Thyroid gland (tissue), 4 donors: ENCODE measurements at places on chromosomes 5 and 9. TPM values are rescaled to one million over a fixed set of nuclear protein-coding genes. Genes with fewer than 3 reads are reported as not detected.

- no peak for DNase-seq
These were observed 48.7 kb upstream of the HOMER1 start for GRCh38 chr5:79562351-79563246.

DNA sequence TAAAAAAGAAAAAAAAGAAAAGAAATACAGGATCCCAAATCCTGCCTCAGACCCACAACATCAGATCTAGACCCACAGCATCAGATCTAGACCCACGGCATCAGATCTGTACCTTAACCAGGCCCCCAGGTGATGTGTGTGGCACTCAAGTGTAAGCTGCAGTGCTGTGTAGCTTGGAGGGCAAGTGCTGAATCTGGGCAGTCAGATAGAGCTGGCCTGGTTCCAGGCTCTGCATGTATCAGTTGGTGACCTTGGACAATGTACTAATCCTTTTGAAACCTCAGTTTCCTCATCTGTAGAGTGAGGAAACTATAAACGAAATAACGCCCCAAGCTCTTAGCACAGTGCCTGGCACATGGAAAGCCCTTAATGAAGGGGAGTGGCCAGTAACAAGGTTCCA is 16.7 kb downstream of the COL15A1 start:
- DNase-seq = no peak

- DNase-seq = no peak
These were observed 1.9 kb downstream of the ANKH start for GRCh38 chr5:14869668-14870164.

DNA sequence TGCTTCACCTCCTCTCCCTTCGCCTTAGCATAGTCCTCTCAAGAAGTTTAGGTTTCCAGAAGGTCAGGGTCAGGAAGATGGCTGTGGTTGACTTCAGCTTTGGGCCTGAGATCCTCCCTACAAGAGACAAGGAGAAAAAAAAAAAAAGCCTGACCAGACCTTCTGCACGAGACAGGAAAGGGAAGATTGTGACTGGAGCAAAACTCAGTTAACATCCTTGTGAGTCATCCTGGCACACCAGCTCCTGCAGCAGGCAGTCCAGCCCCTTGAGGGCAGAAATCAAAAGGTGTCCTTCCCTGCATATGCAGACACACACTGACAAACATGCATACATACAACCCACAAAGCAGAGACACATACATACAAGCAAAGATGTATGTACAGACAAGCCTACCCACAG is 18.0 kb upstream of the ENHO start:
- no peak for DNase-seq

GRCh38 chr9:137157618-137158415 is 12.0 kb downstream of the LRRC26 start:
- DNase-seq = no peak

DNA sequence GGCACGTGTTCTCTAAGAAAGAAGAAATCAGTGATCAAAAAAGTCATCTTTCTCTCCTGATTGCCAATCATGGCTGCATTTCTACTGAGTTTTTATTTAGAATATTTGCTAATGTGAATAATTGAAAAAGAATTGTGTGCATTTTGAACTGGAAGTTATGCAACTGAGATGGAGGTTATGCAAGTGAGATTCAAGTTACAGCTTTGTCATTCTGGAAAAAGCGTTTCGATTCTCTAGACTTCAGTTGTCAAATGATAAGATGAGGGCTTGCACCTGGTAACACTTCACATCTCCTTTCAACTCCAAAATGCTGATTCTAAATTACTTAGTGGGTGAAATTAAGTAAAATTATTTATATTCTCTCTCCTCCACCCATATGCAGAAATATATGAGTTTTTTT is 36.4 kb downstream of the C6 start:
- no peak for DNase-seq

DNA sequence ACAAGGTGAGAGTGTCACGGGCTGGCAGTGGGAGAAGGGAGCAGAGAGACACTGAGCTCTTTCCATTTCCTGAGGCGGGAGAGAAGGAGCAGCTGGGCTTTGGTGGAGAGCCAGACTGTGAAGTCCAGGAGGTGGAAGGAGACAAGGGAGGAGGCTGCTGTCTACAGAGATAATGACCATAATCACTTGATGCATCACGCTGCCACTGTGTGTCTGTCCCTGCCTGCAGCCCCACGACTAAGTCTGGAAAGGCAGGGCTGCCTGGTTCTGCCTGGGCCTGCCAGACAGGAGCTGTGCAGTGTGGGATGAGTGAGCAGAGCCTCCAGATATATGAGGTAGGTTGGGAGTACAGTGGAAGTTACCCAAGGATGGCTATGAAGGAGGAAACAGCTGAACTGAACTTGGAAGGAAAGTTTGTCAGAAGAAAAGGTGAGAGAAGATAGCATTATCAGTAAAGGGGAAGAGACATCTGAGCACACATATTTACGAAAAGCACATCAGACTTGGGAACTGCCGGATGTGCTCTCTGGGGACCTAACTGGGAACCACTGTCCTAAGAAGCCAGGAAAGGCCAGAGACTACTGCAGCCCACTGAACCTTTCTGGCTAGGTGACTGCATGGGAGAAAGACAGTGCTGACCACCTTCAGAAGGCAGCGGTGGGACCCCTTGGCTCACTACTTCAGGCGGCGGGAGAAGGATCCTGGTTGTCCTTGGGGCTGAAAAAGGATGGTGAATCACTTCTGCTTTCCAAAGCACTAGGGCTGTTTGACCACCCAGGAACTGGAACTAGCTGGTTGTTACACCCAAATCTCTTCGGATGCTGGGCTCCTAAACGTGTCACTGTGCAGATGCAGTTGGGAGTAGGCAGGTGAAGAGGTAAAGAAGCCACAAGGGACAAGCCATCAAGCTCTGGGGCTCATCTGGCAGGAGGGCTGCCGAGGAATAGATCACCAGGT is 12.8 kb upstream of the DDX41 start:
- no peak for DNase-seq

DNA sequence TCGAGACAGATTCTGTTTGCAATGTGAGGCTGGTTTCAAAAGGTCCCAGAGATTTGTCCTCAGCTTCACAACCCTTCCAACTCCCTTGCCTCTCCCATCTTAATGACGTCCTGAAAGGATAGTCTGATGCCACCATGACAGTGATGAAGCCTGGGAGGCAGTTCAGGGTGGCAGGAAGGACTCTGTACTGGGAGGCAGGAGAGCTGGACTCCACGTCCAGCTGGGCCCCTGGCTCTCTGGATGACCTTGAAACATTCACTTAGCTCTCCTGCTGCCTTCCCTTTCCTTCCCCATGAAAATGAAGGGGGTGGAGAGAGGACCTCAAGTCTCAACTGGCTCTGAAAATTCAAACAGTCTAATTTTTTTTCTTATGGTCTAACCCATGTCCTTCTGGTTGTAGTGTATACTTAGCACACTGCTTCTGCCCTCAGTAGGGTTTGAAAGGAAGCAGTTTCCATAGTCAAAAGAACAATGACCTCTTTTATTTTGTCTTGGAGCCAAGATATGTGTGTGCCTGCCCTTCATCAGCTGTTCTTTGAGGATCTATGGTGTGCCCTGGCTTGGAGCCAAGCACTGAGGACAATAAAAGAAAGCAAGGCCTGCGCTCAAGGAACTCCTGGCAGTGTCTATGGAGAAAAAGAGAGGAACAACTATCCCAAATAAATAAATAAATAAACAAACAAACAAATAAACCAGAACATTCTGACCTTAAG is 188.3 kb downstream of the GRIA1 start:
- DNase-seq = no peak

DNA sequence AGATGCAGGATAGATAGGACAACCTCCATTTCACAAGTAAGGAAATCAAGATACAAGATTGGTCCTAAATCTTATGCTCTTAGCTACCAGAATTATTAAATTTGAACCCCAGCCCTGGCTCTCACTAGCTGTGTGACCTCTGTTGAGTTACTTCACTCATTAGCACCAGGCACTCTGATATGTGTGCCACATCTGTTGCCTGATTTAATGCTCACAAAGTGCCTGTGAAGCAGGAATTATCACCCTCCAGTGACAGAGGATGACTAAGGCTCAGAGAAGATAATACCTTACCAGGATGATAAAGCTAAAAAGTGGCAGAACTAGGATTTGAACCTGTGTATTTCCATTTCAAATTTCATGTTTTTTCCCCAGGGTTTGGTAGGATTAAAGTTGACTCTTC is 110.0 kb downstream of the PLPPR1 start:
- no peak for DNase-seq

GRCh38 chr9:121824651-121825030 is 173.2 kb downstream of the DAB2IP start:
- no peak for DNase-seq

DNA sequence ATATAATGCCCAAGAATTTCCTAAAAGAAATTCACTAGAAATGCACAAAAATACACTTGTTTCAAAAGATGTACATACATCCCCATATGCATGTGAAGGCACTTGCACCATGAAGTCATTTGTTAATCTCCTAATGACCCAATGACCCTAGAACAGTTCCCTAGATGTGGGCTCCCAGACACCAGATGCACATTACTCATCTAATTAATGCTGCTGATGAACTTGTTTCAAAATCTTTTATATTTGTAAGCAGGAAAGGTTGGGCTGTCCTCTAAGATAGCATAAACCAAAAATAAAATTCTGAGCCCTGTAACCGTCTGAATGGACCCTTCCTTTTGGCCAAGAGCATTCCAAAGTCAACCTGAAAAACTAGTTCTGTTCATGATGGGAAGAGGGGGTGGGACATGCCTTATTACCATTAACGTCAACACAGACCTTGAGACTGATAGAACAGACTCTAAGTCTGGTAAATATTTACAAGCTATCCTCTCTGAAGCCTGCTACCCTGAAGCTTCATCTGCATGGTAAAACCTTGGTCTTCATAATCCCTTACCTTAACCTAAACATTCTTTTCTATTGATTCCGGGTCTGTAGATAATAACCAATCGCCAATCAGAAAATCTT is 91.0 kb upstream of the DAPK1 start:
- no peak for DNase-seq

DNA sequence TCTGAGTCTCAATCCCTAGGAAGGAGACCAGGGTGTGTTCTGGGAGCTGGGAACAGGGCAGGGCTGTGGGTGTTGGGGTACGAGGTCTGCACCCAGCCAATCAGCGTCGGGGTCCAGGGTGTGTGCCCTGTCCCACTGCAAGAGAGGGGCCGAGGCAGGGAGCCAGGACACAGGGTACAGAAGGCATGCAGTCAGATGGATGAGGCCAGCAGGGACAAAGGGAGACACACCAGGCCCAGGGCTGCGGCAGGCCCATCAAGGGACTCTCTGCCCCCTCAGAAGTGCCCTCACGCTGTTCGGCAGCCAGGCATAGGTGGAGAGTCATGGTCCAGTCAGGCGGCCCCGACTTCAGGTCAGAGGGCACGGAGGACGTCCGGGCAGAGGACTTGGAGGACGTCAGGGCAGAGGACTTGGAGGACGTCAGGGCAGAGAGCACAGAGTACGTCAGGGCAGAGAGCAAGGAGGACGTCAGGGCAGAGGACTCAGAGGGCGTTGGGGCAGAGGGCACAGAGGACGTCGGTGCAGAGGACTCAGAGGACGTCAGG is 28.8 kb upstream of the ADAMTS2 start:
- no peak for DNase-seq

DNA sequence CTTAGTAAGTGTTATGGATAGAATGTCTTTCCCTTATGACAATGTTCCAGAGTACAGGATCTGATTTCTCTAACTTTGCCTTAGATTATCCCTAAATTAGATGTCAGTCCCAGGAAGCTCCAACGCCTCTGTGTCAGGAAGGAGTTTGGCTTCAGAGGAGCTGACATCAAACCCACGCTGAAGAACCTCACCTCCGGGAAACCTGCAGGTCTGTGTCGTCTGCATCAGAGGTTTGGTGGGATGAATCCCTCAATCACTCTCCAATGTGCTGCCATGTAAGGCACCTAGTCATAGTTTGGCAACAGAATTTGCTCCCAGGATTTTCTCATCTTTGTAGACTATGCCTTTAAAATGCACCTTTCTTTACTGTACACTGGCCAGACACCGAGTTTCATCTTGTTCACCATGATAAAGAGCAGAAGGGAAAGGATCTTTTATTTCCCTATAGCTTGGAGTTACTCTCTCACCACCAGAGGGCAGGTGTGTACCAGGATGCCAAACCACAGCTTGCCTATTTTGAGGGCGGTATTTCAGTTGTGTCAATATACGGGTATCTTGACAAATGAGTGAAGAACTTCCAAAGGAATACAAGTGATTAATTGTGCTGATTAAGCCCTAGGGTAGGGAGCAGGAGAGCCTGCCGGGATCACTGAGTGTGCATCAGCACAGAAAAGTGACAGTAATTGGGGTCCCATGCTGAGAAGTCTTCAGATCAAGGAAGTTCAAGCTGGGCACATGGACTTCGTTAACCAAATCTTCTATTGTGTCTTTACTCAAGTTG is 23.4 kb downstream of the MINAR2 start:
- DNase-seq = peak; percentile 24

DNA sequence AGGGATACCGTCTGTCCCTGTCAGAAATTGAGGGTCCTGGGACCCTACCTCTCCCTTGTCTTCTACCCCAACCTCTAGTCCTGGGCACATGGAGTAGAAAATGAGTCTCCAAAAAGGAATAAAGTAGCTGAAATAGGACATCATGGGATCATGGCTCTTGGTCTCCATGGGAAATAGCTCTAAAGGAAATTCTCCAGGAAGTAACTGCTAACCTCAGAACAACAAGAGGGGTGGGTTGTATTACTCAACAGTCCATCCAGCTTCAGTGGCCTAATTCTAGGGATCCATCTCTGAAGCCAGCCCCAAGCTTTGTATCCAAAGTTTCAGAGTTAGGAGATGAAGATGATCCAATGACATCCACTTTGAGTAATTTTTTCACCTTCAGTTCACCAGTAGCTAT is 11.0 kb upstream of the RUSC2 start:
- no peak for DNase-seq

DNA sequence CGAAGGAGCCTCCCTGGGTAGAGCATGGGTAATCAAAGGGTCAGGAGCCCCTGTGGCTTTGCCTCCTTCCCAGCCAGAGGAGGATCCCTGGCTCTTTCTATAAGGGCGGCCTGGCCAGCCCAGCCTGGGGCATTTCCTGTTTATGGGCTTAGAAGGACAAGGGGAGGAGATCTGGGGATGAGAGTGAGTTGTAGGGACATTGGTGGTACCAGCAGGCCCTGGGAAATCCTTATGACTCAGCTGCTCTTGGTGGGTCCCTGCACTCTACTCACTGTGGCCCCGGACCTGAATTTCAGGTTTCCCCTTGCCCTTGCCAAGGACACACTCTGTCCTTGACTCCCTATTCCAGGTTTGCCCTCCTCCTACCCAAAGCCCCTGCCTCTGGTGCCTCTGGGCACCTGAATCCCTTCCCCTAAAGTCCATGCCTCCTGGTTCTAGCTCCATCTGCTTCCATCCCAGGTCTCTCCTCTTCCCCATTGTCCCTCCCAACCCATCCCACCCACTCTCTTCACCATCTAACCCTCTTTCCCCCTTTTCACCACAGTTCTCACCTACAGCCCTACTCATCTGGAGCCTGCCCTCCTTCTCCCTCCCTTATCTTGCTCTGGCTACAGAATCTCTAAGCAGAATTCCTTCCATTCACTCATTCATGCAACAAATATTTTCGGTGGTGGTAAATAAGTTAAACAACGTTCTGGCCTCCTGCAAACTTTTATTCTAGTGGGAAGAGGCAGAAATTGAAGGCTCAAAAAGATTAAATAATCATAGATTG is 34.9 kb downstream of the PCDH1 start:
- DNase-seq = peak; percentile 38

- DNase-seq = no peak
These were observed 350.5 kb upstream of the DAB2 start for GRCh38 chr5:39775086-39775796.

GRCh38 chr9:16545639-16546038 is 324.8 kb downstream of the BNC2 start:
- DNase-seq = no peak

The FAM221B gene
- not detected for total RNA-seq

The DNAI1 gene
- 0.89 TPM for total RNA-seq

The SLC34A3 gene
- not detected for total RNA-seq

The CDX1 gene
- not detected for total RNA-seq

The SOWAHA gene
- 4.7 TPM for total RNA-seq

The SPATA6L gene
- 15.5 TPM for total RNA-seq
